ENCODE measurements at places on chromosomes 6 and 20.

DNA sequence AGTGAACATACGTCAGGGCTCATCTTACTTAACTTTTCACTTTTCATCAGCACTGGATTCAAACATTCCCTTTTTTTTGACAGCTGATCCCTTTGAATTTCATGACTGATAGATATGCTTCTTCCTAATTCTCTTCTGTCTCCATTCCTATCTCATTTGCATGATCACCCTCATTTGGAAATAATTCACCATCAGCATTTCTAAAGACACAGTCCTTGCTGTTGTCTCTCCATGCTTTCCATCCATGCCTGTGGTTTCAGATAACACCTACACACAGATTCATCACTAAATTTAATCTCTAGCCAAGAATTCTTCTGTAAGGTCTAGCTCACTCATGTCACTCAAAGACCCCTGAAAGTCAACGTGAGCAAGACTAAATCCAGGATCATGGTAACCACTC lies 228.4 kb upstream of the BTBD3 start:
- no peak for DNase-seq

- DNase-seq: no peak
Observed at GRCh38 chr6:105821027-105821426, 265.1 kb upstream of the PRDM1 start.

- DNase-seq: no peak
Observed at GRCh38 chr6:118725944-118726343, 74.6 kb upstream of the CEP85L start.

DNA sequence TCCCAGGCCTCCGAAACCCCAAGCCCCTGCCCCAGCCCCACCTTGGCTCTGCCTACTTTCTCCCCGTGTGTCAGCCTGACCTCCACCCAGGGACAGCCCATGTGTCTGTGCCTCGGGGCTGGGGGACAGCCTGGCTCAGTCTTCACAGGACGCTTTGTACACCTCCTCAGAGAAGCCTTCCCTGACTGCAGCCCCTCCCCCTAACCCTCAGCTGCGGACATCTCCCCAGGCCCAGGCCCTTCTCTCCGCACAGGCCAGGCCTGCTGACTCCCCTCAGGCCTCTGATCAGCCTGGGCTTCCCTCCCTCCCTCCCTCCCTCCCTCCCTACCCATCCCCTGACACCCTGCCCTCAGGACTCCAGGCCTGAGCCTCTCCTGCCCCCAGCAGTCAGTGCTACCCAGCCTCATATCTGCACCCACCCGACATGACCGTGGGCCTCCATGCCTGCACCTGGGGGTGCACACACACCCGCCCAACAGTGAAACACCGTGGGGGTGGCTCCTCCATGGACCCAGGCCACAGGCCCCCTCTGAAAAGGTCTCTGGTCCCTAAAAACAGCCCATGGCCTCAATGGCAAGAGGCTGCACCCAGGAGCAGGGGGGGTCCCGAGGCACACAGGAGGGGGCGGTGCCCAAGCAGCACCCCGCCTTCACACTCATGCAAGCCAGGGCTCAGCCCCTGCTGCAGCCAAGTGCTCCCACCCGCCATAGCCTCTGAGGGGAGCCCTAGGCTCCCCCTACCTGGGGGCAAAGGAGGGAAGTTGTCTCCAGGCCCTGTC lies 12.9 kb downstream of the LAMA5 start:
- no peak for DNase-seq

GRCh38 chr20:49694450-49695071 lies 19.1 kb downstream of the B4GALT5 start:
- no peak for DNase-seq

DNA sequence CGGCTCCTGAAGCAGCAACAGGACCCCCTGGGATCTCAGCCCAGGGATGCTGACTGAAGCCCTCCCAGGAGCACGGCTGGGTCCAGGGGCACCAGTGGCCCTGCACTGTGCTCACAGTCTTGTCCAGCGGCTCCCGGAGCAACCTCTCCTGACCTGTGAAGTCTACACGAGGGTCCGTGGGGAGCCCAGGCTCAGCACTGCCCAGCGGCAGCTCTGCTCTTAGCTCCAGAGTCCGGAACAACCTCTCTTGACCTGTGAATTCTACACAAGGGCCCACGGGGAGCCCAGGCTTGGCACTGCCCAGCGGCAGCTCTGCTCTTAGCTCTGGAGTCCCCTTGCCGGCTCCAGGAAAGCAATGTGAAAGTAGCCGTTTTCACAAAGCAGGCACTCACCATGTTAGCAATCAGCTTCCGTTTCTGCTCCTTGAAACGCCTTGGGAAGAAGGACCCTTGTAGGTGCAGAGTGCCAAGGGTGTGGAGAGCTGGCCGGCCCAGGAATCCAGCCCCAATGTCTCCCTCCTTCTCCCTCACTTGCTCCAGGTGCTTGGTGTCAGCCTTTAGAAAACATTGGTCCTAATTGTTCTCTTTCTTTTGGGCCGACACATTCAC lies 310.9 kb downstream of the CDH4 start:
- no peak for DNase-seq

GRCh38 chr20:22652681-22653588 lies 68.6 kb upstream of the FOXA2 start:
- no peak for DNase-seq

- no peak for DNase-seq
Observed at GRCh38 chr6:79604583-79605037, 26.5 kb upstream of the SH3BGRL2 start.

DNA sequence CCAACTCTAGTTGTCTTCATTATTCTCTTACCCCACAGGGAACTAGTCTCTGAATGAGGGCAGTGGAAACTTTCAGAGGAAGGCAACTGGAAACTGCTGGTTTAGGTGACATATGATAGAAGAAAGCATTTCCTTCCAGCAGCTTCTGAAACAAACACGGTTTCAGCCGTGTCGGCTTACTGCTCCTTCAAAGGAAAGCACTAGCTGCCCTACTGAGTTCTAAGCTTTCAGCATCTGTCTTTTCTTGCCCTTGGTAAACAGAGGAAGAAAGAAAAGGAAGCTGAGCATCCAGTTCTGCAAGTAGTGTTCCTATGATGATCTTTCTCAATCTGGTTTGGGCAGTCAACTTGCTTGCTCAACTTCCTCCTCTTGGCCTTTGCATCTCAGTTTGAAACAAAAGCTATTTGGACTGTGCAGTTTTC lies 117.5 kb upstream of the CEP85L start:
- no peak for DNase-seq

- no peak for DNase-seq
Observed at GRCh38 chr6:1538369-1538768, 71.3 kb upstream of the FOXC1 start.

DNA sequence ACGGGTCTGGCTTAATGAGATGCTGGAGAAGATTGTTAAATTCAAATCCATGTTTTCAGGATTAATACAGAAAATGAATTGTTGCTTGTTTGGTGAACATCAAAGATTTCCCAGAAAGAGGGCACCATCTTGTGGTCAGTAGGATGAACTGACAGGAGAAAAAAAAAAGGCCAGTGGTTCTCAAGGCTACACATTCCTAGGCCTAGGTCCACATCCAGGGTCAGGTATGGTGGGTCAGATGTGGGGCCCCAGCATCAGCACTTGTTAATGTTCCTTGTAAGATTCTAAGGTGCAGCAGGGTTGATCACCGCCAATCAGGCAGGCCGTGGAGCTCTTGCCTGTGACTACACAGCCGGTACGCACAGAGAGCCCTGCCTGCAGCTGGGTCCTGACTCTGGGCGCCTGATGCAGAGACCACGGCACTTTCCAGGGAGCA lies 34.0 kb upstream of the FOXO3 start:
- no peak for DNase-seq

DNA sequence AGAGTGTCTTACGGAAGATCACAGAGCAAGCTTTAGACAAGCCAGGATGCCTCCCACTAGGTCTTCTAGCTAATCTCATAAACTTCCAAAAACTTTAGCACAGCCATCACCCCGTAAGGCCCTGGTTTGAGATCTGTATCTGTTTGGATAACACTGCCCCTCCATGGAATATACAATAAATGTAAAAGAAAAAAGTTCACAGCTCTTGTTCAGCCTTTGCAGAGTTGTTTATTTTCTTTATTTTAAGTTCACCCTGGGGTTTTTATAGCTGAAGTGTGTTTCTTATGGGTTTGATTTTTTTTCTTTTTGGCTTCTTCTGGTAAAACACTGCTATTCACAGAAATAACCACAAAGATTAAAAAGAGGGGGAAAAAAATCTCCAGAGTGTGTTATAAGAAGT lies 125.6 kb downstream of the EYA2 start:
- DNase-seq: no peak

GRCh38 chr6:158559338-158559894 lies 475 bp upstream of the TMEM181 start:
- no peak for DNase-seq

GRCh38 chr6:52595000-52595795 lies 18.3 kb upstream of the TRAM2 start:
- no peak for DNase-seq

GRCh38 chr6:144036064-144036834 lies 28.2 kb upstream of the PLAGL1 start:
- DNase-seq: no peak

DNA sequence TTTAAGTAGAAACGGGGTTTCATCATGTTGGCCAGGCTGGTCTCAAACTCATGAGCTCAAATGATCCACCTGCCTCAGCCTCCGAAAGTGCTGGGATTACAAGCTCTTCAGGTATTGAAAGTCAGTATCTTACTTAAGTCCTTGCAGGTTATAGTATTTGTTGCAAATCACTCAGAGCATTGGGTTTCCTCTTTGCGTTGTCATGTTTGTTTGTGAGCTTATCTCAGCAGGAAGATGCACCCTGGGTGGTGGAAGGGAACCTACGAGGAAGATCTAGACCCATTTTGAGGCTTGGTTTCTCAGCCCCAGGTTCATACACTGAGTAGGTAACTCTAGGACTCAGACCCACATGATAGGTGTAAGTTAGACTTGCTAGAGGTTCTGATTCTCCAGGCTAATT lies 18.6 kb downstream of the MYH7B start:
- DNase-seq: no peak

DNA sequence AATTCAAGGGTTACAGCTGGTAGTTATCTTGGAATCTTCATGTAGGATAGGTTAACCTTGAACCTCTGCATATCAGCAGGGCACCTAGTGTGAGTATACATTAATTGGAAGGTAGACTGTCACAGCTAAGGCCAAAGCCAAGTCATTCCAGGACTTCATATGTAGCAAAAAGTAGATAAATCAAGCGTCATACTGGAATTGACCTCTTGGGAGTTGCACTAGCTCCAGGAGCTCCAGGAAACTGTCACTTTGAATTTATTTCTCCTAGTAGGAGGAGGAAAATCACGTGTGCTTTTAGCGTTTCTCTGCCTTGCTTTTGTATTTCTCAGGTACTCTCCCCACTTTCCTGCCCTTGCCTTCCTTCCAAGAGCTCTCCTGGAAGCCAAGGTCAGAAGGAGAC lies 30.3 kb downstream of the RIPOR2 start:
- no peak for DNase-seq

DNA sequence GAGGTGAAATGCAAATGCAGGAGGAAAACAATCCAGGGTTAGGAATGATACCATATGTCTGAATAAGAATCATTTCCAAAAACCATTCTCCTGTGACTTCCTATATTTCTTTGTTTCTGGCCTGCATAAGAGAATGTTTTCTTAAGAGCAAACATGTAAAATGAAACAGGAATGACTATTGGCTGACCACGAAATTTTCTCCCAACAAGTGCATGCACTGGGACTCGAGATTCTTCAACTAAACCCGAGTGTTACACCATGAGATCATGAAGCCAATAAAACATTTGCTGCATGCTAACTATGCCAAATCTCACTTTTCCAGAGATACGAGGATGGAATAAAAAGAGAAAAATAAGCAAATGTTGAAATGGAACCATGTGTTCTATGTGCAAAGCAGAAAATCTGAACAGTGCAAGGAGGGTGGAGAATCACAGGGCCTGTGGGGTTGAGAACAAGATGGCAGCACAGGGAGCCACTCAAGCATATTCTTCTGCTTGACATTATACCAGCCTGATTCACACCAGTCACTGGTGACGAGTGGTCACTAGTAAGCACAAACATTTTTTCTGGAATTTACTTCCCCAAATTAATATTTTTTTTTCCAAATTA lies 212.2 kb upstream of the FOXA2 start:
- DNase-seq: no peak

DNA sequence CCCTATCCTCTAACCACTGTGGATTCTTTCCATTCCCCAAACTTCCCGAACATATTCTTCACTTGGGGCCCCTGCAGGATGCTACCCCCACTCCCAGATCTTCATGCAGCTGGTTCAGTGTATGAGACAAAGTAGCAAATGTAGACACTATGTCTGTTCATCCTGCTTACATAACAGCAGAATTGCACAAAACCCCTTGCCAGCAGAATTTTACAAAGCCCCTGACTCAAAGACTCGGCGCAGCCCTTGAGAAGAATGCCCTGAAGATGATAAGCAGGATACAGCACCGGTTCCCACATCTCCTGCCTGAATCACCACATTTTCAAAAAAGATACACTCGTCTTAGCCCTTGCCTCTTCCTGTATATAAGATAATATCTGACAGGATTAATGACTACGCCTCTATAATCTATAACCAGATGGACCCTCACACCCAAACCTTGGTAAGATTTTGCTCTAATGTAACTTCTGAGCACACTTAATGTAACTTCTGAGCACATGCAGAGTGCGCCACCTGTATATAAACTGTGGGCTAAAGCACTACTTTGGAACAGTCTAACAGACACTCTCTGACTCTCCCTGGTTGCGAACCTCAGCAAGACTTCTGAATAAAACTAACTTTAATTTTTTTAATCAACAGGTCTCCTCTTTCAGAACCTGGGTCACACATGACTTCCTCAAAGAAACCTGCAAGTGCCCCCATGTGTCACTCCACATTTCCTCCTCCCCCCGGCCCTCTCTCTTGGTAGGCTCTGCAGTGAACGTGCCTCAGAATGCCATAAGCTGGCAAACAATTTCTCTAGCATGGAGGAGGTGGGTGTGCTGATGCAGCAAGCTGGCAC lies 28.7 kb downstream of the RALGAPA2 start:
- no peak for DNase-seq

DNA sequence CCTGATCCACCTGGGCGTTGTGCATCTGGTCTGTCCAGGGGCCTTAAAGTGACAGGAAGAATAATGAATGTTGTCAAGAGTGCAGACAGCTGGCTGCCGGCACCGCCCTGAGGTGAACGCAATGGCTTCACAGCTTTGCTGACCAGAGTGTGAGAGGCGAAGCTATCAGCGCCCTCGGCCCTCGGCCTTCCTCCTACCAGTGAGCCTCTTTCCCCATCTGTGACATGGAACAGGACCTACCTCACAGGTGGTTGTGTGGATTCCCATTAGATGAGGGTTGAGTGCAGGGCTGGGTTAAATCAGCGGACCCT lies 54.8 kb downstream of the CTCFL start:
- DNase-seq: no peak

Data from cerebellar nuclear complex (tissue), 1 donor.